ENCODE measurements at places on chromosomes 11 and 22.
A peak's percentile ranks its signal among the peaks of the same experiment; 100 is the strongest.

- no peak for DNase-seq
Measured at GRCh38 chr22:24789516-24789915, 15.0 kb upstream of the PIWIL3 start.

DNA sequence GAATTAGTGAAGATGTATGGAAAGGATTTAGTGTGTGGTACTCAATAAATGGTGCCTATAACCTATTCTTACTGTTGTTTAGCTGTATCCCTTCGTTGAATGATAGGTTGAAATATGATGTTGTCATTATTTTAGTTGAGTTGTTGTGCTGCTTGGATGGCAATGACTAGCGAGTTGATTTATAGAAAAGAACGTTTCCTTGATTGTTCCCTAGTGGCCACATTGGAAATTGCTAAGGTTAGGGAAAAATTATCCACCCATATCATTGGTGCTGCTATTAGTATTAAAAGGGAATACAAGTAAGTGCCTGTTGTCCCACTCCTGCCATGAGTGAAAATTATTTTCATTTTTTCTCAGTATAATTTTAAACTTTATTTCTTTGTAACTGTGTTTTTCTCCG, 14.5 kb downstream of the EMSY start:
- peak; percentile 5 for DNase-seq

DNA sequence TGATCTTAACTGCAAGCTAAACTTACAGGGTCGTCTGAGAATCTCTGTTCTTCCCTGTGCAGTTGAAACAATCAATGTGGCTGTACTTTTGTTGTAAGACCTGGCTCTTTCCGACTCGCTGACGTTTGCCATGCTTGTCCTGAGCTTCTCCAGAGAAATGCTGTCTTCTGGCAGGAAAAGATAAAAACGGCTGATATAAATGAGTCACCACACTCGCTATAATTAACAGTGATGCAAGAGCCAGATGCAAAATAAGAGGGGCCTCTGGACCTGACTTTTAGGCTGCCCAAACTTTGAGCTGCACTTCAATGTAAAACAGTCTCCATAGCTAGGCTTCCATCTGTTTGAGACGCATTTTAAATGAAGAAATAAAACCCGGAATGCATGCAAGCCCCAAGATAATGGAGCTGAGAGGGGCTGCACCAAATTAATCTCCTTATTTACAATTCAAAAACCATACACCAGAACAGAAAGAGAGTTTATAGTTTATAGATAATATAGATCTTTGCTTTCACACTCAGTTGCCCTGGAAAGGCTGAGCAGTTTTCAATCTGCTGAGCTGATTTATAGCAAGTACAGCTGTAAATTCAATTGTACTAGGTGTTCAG, 48.5 kb downstream of the WT1 start:
- DNase-seq: peak; percentile 42

- no peak for DNase-seq
Measured at GRCh38 chr22:44927463-44928135, 82.2 kb downstream of the PHF21B start.

- no peak for DNase-seq
Measured at GRCh38 chr11:126711977-126712625, 288.5 kb downstream of the KIRREL3 start.

- no peak for DNase-seq
Measured at GRCh38 chr11:90168571-90168970, 34.1 kb downstream of the NAALAD2 start.

DNA sequence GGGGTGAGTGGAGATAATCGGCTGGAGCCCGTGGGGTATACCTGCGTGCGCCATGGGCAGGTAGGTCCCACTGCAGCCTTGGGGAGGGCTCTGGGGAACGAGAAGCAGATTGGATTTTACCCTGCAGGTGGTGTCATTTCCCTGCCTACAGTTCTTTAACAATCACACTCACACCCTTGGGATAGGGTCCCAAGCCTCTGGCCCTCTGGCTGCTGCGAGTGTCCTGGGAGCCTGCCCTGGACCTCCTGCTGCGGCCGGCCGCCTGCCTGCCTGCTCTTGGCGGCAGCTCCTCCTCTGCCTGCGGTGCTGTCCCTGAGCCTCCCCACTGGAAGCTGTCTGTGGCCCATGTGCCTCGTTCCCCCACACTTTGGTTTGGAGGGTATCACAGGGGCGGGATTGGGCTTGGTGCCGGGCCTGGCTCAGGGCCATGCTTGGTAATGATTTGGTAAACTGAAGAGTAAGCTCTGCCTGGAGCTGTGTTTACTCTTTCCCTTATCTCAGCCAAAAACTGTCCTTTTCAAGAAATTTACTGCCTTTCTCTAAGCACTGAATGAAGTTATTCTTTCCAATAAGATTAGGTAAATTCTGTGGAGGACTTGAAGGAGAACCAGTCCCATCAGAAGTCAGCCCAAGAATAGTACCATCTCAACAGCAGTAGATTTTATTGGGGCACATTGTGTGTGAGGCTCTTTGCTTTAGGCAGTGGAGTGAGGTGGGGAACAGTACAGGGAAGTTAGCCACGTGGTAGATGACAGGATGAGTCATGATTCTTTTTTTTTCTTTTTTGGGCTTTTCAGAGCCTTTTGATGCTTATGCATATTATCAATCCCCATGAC, 53.7 kb downstream of the TBC1D22A start:
- DNase-seq: peak; percentile 55

- no peak for DNase-seq
Measured at GRCh38 chr11:57971272-57972012, 52.2 kb upstream of the OR9Q1 start.

Measured in EL (cell line).